ENCODE measurements at places on chromosomes 11 and 22.

GRCh38 chr11:6705905-6706535, 22.9 kb upstream of the MRPL17 start:
- DNase-seq, result no peak

DNA sequence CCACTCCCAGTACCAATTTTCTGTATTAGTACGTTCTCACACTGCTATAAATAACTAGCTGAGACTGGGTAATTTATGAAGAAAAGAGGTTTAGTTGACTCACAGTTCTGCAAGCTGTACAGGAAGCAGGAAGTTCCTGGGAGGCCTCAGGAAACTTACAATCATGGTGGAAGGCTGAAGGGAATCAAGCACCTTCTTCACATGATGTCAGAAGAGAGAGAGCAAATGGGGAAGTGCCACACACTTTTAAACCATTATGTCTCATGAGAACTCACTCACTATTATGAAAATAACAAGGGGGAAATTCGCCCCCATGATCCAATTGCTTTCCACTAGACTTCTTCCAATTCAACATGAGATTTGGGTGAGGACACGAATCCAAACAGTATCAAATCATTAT, 271.4 kb downstream of the ETS1 start:
- no peak for DNase-seq

GRCh38 chr22:37061611-37062375, 10.3 kb downstream of the KCTD17 start:
- DNase-seq, result no peak

DNA sequence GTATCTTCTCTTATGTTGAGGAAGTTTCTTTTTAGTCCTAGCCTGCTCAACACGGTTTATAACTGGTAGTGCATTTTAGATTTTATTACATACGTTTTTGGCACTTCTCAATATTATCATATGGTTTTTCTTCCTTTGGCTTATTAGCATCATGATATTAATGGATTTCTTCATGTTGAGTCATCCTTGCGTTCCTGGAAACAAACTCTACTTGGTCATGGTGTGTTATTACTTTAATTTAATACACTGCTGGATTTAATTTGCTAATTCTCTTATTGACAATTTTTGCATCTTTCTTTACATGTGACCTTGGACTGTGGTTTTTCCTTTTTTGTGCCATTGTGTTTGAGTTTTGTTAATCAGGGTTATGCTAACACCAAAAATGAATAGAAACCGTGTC, 20.5 kb downstream of the IGF2 start:
- DNase-seq, result no peak

GRCh38 chr22:17964156-17964555, 60.2 kb downstream of the MICAL3 start:
- no peak for DNase-seq

GRCh38 chr11:130879836-130880235, 36.4 kb downstream of the SNX19 start:
- no peak for DNase-seq

- no peak for DNase-seq
Observed at GRCh38 chr22:42299586-42300258, 29.3 kb upstream of the TCF20 start.

GRCh38 chr11:62789576-62789975, 2.2 kb downstream of the TMEM223 start:
- no peak for DNase-seq

DNA sequence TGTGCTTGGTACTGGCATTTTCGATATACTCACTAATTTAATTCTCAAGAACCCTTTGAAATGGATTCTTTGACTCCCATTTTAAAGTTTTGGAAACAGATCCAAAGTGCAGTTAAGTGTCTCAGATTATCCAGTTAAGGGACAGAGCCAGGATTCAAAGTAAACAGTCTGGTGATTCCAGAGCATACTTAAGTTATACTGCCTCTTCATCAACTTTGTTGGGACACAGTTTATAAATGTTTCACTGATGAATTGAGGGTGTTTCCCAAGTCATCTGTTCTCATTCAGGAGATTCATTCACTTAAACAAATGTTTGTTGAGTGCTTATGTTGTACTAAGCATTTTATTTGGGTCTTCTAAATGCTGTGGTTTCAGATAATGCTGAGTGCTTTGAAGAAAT, 17.1 kb downstream of the KDM2A start:
- no peak for DNase-seq

DNA sequence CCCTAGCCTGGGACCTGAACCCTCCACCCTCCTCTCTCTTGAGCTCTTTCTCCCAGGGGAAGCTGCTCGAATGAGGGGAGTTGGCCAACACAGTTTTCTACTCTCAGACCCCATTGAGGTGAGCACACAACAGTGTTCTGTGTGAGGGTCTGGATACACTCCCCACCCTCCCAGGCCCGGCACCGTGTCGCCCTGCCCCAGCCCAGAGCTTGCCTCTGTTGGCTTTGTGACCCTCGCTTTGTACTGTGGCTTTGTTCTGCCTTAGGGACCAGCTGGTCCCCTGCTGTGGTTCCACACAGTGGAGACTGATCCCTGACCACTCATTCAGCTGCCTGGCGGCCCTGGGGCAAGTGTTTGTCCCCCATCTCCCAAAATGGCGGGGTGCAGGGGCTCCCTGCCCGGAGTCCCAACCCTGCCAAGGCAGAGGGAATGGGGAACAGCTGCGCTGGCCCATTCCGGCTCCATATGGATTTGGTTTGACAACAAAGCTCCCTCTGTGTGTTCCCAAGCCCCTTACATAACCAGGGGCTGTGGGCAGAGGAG, 8.3 kb downstream of the ST3GAL4 start:
- DNase-seq, result no peak

DNA sequence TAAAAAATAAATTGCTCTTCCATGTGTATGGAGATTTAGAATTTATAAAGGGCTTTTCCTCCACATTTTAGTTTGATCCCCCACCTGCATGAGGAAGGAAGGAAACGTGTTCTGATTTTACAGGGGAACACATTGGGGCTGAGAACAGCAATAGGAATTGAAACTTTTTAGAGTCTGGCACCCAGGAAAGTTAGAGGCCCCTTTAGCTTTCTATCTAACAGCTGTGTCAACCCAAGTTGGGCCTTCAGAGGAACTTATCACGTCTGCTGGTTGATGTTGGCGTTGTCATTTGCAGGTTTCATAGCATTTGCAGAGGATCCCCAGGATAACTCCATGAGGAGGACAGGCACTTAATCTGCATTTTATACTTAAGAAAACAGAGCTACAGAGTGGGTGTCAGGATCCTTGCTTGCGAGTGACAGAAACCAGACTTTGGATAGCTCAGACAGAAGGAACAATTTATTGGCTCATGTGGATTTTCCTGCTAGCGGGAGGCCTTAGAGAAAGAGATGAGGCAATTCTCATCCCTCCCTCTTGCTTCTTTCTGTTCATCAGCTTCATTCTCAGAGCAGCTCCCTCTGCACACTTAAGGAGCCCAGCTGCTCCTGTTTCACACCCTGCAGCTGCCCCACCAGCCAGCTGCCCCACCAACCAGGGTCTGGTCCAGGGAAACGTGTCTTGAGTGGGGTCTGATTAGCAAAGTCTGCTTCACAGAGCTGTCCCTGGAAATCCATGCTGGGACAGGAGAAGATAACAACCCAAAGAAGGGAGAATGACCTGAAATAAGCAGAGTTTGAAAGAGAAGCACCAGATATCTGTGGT, 92.5 kb upstream of the OR4B1 start:
- DNase-seq, result no peak

- no peak for DNase-seq
Observed at GRCh38 chr22:17072877-17073276, 11.9 kb upstream of the IL17RA start.

DNA sequence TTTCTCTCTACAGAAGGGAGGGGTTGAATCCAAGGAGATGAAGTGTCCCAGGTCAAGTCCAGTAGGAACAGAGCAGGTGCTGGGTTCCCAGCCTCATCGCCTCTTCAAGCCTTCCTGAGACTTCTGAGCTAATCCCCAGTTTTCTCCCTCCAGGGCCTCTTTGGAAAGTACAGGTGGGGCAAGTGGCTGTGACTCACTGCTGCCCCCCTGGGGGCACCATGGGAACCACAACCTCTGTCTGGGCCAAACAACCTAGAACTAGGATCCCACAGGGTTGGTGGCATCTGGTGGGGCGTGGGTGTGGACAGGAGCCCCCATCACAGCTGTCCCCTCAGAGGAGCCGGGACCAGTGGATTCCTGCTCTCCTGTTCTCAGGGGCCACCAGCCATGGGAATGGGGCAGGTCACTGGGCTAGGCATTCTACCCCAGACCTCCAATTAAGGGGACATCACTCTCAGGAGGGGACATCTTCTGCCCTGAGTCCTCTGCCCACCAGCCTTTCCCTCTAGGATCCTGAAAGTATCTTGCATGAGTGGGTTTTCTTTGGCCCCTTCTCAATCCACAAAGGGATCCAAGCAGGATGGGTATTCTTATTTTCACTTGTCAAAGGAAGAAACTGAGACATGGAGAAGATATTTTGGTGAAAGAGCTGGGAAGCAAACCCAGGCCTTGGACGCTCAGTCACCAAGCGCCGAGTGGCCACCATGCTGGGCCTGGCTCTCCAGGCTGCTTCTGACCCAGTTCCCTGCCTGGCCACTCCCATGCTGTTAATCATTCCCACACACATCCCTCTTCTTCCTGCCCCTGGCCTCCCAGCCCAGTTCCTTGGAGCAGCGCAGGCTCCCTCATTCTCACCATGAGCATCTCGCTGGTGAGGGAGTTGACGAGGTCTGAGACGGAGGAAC, 23.8 kb downstream of the LRRC10B start:
- DNase-seq, result no peak

DNA sequence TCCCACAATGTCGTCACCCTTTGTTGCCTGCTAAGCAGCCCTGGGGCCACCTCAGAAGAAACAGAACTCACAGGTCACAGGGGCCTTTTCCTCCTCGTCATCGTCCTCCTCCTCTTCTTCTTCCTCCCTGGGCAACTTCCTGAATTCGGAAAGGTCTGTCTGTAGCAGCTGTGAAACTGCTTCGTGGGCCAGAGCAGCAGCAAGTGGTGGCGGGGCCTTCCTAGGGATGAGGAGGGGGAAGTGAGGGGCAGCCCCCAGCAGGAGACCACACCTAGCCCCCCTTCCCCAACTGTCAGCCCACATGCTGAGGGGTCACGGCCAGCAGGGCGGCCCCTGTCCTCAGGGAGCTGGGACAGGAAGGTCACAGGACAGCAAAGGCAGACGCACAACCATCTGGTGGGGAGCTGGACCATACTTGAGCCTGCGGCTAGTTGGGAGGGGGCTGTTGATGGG, 13.2 kb downstream of the PPM1F start:
- no peak for DNase-seq

- no peak for DNase-seq
Observed at GRCh38 chr11:1220941-1221721, 1.7 kb upstream of the MUC5B start.

DNA sequence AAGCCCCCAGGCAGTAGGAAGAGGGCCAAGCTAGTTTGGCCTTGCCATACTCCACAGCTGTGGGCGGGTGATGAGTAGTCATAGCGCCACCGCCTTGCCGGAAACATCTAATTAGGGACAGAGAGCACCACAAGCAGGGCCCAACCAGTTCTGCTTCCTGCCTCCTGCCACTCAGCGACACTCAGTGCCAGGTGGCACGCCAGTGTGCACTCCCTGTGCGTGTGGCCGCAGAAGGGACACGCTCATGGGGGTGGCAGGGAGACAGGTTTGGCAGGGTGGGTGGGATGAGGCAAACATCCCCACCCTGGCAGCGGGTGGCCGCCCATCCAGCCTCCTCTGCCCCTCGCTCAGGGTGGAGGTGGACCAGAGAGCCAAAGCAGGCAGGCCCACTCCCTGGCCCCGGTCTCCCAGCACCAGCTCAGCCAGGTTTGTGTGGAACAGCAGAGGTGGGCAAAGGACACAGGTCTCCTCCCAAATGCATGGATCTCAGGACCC, 4.9 kb downstream of the OVOL1 start:
- DNase-seq, result no peak

GRCh38 chr11:70462818-70463477, 64.6 kb downstream of the CTTN start:
- DNase-seq, result no peak

GRCh38 chr11:69651834-69652620, 11.1 kb downstream of the CCND1 start:
- DNase-seq, result no peak

- no peak for DNase-seq
Observed at GRCh38 chr11:44789496-44789895, 62.7 kb downstream of the TSPAN18 start.

- no peak for DNase-seq
Observed at GRCh38 chr22:47329727-47330650, 567.5 kb downstream of the TBC1D22A start.

GRCh38 chr22:37519268-37520195, at the start of gene CARD10:
Gene CARD10, minus strand, starts transcription at chr22:37519415. Its CDS starts 215 bp downstream, at chr22:37519200.
- DNase-seq, result no peak

DNA sequence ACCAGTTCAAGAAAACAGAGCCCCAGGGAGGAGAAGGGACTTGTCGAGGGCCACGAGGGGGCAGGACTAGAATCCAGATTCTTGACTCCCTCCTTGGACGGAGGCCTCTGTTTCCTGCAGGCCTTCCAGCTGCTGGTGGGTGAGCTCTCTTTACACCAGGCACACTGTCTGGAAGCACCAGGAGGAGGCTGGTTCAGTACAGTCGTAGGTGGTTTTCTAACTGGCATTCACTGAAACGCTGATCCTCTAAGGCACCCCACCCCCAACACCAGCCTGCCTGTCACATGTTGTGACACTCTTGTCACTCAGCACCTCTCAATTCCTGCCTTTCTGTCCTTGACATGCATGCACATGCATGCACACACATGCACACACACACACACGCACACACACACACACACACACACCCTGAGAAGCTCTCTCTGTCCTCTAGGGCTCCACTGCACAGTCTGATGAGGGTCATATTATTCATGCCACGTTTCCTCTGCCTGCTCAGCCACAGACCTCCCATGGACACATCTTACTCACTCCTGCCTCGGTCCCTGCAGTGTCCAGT, 751 bp downstream of the MS4A10 start:
- no peak for DNase-seq

DNA sequence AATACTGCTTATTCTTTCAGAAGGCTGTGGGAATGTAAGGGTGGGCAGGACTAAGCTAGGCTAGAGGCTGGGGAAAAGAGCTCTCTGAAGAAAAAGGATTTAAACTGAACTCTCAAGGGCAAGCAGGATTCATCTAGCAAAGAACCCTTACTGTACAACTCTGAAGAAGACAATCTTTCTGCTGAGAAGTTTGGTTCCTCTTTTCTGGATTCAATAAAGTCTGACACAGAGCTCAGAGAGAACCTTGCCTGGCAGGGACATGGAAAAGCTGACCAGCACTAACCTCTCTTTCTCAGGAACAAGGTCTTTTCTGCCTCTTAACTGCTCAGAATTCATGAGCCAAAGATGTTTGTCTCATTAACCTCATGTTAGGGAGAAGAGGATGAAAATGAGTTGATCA, 388.4 kb upstream of the DDI1 start:
- DNase-seq, result no peak

- DNase-seq, result no peak
Observed at GRCh38 chr11:119416606-119417580, 6.1 kb downstream of the THY1 start.

DNA sequence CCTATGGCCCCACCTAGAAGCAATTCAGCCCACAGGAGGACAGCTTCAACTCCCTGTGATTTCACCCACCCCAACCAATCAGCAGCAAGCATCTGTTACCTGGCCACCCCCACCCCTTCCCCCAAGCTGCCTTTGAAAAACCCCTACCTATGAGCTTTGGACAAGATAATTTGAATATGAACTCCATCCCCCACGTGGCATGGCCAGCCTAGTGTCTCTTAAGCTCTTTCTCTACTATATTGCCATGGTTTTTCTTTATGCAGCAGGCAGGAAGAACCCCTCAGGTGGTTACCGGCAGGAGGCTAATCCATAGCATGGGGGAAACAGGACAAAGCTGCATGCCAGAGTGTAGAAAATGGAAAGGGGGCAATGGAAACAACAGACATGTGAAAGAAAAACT, 29.0 kb downstream of the CTSC start:
- DNase-seq, result no peak

GRCh38 chr11:130766650-130767565, 149.4 kb downstream of the SNX19 start:
- DNase-seq, result no peak

Measured in stimulated activated CD8-positive, alpha-beta memory T cell treated with anti-CD3 and anti-CD28 coated beads, Interleukin-7, amount 100 ng/mL, for 4 hours (primary cell).